ENCODE measurements at places on chromosomes 6 and 20.

GRCh38 chr20:34874094-34874654 lies 1.5 kb upstream of the GGT7 start:
- peak; percentile 46 for DNase-seq

GRCh38 chr6:159062564-159062945 lies 17.8 kb upstream of the TAGAP start:
- no peak for DNase-seq

GRCh38 chr6:80304014-80304413 lies 197.5 kb downstream of the BCKDHB start:
- no peak for DNase-seq

DNA sequence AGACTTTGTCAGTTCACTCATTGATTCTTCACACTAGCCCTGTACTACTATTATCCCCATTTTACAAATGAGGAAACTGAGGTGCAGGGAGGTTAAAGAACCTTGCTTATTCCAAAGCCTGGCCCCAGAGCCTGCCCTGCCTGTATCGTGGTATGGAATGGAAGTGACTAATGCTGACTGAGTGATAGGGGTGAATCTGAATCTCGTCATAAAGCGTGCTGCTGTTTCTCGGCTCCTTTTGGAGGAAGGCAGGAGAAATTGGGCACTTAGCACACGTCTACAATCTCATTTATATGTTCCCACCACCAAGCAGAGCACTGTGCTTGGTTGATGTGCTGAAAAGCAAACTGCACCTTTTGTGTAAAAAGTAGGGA lies 17.1 kb downstream of the GFRA4 start:
- DNase-seq: no peak

DNA sequence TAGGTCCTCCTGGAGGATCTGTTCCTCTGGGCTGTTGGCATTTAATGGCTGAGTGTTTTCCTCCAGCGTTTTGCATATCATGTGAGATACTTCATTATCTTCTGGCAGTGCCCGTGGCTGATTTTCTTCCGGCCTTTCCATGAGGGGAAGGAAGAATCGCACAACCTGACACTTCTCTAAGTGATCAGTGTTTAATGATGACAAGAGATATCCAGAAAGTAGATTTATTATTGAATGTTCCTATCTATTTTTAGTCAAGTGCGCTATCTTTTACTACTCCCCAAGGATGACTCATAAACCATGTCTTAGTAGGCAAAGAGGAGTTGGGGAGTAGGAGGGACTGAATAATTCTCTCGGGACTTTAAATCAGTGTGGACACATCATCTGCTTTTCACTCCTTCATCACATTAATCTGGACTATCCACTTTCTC lies 149.7 kb downstream of the PLCB4 start:
- DNase-seq: no peak

DNA sequence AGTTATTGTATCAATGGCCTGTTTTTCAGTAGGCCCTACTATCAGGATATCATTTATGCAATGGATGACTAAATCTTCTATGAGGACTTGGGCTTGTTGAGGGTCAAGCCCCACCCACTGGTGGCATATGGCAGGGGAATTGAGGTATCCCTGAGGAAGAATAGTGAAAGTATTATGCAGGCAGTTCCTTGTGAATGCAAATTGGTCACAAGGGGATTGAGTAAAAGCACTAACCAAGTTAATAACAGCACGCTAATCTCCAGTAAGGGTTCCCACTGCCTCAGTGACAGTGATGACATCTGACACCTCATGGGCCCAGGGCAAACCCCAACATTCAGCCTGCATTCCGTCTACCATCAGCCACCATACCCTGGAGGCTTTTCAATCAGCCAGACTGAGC lies 14.9 kb downstream of the BPIFA1 start:
- no peak for DNase-seq

DNA sequence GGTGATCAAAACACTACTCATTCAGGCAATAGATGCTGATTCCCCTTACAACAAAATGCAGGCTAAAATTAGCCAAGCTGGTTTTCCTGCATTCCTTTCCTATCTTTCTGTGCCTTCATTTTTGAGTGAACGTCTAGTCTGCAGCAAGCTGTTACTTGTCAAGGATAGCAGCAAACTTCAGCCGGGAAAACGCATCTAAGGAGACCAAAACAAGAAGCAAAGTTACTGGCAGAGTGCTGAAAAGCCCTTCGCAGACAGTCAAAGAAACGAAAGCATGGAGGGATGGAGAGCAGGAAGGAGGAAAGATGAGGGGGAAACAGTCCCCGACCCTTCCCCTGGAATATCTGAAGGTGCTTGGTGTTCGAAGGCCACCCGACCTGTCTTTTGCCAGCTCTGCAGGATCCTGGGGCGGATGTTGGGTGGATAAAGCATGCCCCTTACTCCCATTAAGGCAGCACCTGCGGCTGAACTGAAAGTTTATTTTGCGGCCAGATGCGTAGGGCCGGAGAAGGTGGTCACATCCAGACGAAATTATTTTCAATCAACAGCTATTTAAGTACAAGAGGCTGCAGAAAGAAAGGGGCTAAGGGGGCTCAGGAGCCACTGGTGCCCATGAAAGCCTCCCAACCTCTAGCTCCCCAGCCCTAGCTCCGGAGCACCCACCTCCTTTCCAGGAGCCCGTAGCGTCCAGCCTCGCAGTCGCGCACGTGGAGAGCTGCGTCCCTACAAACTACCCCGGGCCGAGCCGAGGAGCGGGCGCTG lies 538 bp downstream of the FERMT1 start:
- no peak for DNase-seq

DNA sequence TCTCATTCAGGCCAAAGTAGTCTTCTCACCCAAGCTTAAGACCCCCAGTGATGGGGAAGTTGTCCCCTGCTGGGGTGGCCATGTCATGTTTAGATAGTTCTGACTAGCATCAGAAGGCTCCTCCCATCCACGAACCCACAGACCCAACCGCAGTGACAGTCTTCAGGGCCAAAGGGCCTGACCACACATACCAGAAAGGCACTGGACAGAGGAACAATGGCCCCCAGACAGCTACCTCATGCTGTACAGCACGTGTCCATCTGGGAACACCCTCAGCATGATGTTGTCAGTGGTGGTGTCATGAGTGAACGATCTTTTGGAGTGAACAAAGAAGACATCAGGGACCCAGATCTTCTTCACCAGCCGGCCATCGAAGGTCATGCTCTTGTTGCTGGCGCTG lies 46.3 kb downstream of the GABRR2 start:
- no peak for DNase-seq

GRCh38 chr20:4326195-4327065 lies 311.1 kb upstream of the RNF24 start:
- no peak for DNase-seq

GRCh38 chr6:145406783-145407182 lies 328.5 kb downstream of the EPM2A start:
- DNase-seq: no peak

DNA sequence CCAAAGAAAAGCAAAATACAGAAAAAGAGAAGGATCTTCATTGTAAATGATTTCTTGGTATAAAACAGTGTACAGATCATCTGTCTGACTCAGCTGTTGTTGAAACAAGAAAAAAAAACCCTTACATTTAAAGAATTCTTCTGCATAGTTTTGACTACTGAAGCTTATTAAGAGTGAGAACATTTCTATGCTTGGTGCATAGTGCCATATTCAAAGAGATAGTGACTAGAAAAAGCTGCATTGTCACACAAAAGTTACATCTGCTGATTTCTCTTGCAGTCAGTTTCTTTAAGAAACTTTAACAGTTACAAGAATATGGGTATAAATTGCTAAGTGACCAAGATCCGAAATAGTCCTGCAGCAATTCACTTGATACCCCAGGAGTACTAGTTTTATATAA lies at the start of gene DEFB112:
Gene DEFB112 (minus strand): TSS at position 101 of the 400 bp plus-strand sequence. CDS start 60 bp downstream, at position 41.
- no peak for DNase-seq

GRCh38 chr6:166620478-166621113 lies 6.5 kb downstream of the RPS6KA2 start:
- no peak for DNase-seq

DNA sequence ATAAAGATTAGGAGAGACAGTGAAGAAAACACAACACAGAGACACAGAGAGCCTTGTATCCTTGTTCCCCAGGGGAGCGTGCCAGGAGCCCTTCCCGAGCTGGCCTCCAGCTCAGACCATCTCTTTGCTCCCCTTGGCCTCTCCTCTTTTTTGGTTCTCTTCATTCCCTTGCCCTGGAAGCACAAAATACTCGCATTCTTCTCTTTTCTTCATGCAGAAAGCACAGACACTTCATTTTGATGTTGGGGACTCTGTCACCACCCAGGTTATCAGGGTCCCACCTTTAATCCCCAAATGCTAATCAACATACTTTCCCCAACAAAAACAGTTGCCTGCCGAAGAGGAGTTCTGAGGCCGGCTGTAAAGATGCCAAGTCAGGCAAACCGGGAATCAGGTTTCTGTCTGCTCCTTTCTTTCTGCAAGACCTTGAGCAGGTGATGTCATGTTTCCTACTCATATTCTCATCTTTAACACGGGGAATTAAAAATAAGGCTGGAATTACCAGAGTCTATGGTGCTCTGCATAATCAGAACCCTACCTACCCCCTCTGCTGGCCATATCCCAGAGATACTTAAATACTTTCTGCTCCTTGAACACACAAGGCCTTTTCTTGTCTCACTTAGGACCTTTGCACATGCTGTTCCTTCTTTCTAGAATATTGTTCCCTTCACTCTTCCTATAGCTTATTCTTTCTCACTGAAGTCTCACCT lies 21.7 kb downstream of the TGM6 start:
- DNase-seq: peak; percentile 0

DNA sequence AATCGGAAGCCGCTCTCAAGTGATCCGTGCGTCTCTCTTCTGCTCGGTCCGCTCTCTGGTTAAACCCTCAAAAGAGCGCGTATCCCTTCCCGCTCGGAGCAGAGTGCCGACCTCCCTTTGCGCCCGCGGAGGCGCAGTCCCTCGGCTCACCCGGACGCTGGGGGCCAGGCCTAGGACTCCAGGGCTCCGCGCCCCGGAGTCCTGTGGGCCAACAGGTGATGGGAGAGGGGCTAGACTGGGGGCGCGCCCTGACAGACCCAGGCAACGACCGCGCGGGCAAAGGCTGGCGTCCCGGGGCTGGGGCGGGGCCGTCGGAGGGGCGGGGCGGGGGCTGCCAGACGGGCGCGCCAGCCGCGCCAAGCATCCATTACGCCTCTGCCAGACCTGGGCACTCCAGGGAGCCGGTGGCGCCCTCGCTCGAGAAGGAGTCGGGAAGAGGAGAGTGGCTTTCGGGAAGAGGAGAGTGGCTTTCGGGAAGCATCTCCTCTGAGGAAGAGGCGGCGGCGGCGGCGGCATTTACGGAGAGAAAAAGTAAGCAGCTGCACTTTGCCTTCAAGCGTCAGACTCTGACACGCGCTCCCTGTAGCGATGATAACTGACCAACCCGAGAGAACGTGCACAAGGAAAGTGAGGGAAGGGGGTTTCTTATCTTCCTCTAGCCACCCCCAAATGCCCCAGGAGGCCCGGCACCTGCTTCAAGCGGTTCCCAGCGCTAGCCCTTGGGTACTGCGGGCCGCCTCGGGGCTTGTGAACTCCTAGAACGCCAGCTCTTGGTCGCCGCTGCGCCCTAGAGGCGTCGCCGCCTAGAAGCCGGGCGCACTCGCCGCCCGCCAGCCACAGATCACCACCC lies 2.6 kb downstream of the EPHA7 start:
- no peak for DNase-seq

DNA sequence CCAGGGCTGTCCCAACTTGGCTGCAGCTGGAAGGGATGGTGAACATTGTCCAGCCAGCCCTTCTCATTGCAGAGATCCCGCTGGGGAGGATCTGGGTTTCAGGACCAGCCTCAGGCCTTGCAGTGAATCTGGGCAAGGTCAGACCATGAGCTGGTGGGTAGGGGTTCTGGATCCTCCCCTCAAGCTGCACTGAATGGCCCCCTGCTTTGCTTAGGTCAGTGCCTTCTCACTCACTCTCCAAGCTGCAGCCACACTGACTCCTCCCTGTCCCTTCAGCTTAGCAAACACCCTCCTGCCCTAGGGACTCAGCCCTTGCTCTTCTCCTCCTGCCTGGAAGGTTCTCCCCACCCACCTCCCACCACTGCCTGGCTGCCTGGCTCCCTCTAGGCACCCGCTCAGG lies 95.3 kb upstream of the KCNG1 start:
- no peak for DNase-seq

DNA sequence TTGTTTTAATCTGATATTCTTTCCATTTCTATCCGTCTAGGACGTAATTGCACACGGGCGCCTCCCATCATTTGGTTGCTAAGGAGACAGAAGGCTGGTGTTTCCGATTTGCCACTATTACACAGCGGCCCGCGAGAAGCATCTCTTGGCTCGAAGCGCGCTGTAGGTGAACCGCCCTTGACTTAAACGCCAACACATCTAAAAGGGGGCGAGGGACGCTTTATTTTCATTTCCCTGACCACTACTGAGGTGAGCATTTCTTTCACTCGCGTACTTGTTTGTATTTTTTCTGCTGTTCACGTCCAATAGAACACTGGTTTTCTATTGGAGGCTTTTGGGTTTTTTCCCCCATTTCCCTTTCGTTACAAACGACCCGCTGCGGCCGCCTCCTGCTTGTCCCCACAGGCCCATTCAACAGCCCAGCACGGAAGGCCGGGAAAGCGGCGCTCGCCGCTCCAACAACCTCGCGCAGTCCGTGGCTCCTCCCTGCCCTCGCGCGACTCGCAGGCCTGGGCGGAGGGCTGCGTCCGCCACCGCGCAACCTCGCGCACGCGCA lies 505 bp upstream of the WRNIP1 start:
- DNase-seq: no peak

GRCh38 chr6:49038294-49038822 lies 424.7 kb downstream of the MMUT start:
- DNase-seq: no peak

- no peak for DNase-seq
These were observed 48.3 kb upstream of the RNF24 start for GRCh38 chr20:4063631-4064030.

DNA sequence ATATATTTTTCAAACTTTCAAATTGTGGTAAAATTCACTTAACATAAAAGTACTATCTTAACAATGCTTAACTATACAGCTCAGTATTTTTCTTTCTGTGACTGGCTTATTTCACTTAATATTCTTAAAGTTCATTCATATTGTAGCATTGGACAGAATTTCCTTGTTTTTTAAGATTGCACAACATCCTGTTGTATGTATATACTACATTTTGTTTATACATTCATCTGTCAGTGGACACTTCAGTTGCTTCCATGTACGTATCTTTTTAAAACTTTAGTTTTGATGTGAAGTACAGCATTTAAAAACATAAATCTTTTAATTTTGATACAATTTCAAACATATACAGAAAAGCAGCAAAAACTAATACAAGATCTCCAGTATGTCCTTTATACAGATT lies 220.7 kb downstream of the ZFAND3 start:
- DNase-seq: no peak

- no peak for DNase-seq
These were observed 177.2 kb upstream of the RNF24 start for GRCh38 chr20:4192378-4193068.

- no peak for DNase-seq
These were observed 62.7 kb upstream of the TRAF3IP2 start for GRCh38 chr6:111668410-111668809.

- no peak for DNase-seq
These were observed 23.3 kb downstream of the ARFGEF2 start for GRCh38 chr20:48944663-48945297.

Data from BJ (cell line).